ENCODE measurements at places on chromosomes 5 and 9.

- DNase-seq, result no peak
These were observed 47.6 kb upstream of the MACIR start for GRCh38 chr5:103210952-103211351.

DNA sequence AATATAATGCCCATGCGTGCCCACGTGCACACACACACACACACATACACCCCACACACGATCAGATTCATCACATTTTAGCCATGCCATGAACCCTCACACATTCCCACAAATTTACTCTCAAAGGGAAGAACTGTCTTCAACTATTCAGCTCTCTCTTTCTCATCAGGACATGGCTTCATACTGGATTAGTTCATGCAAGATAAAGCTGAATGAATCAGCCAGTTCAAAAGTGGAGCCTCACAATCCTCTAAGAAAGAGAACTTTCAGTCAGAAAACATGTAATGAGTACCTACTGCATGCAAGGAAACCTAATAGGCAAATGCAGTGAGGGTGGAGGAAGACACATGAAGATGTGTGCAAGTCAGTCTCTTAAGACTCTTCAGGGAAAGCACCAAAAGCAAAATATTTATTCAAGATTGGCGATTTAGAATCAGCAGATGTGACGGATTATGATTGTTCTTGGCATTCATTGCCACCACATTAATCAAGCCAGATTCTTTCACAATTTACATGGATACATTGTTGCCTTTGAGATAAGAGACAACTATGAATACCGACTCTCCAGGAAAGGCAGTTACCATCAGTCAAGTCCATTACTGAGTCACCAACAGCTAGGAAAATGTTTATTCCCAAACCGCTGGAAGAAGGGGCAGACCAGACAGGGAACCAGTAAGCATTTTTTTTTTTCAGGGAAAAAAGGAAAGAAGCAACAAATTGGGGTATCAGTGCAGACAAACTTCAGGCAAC is 30.3 kb upstream of the PUM3 start:
- DNase-seq, result no peak

GRCh38 chr5:147734894-147735293 is 47.6 kb downstream of the JAKMIP2 start:
- DNase-seq, result no peak

- DNase-seq, result no peak
These were observed 36.4 kb upstream of the DAB2 start for GRCh38 chr5:39461007-39461682.

DNA sequence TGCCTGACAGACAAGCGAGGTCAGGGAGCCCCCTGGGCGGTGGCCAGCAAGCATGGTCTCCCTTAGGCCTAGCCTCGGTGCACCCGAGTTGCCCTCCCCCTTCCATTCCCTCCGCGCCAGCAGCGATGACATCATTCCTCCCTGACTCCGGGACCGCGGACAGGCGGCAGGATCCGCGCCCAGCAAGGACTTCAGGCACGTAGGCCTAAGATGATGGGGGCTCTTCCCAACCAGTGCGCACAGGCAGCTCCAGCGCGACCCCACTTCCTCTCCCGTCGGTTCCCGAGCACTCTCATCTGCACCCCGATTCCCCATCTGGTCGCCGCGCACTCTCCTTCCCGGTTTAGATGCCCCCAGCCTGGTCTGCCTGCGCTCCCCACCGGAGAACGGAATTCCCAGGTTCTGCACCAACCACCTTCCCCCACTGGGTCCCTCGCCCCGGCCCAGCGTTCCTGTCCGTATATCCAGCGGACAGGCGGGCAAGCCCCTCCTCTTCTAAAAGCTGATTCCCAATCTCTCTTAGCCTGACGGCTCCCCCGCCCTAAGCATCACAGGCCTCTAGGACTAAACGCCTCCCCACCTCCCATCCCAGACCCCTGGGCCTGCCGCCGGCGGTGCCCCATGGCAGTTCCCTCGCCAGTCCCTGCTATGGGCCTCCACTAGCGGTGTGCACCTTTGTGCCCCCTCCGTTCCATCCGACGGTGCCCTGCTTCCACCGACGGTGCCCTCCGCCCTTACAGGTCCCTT is 931 bp downstream of the FAM219A start:
- DNase-seq, result peak; percentile 86

GRCh38 chr9:117839862-117840261 is 135.7 kb downstream of the TLR4 start:
- DNase-seq, result no peak

Measured in endodermal cell (in vitro differentiated cells).